ENCODE measurements at places on chromosomes 6 and 20.

DNA sequence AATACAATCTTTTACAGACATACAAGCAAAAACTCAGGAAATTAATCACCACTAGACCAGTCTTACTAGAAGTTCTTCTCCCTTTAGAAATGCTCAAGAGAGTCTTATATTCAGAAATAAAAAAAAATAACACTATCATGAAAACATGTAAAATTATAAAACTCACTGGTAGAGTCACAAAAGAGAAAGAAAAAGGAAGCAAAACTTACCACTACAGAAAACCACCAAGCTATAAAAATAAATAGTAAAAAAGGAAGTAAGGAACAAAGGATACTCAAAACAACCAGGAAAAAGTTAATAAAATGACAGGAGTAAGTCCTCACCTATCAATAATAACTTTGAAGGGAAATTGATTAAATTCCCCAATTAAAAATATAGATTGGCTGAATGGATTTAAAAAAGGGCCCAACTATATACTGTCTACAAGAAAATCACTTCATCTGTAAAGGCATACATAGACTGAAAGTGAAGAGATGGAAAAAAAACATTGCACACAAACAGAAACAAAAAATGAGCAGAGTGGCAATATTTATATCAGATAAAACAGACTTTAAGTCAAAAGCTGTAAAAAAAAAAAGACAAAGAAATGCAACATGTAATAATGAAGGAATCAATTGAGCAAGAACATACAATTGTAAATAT lies 489.5 kb downstream of the KIF16B start:
- no peak for DNase-seq

DNA sequence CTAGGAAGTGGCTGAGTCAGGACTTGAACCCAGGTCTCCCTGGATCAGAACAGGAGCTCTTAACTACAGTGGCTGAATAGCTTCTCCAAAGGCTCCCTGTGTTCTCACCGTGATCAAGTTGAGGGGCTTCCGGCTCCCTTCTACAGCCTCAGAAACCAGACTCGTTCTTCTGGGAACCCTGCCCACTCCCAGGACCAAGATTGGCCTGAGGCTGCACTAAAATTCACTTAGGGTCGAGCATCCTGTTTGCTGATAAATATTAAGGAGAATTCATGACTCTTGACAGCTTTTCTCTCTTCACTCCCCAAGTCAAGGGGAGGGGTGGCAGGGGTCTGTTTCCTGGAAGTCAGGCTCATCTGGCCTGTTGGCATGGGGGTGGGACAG lies 44.6 kb upstream of the TTPAL start:
- no peak for DNase-seq

DNA sequence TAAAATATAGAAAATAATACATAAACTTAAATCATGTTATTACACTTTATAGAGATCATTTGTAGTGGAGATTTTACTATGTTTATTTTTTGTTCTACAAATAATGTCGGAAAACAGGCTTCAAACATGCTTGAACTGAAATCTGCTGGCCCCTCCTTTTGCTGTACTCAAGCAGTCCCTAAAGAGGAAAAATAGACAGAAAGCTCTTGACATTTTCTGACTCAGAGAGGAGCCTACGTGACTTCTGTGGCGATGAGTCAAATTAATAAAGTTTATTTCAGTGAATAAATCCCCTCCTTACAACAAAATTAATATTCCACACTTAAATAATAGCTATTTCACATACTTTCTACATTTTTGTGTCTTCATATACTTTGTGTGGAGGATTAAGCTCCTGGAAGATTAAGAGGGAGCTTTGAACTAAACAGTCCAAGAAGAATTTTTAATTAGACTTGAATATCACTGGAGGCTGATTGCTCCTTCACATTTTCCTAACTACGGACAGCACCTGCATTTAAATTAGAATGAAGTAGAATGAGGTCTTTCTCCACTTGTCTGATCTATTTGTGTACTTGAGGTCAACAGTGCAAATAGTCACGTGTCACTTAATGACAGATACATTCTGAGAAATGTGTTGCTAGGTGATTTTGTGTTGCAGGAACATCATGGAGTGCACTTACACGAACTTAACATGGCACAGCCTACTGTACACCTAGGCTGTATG lies 1.7 kb upstream of the TREM1 start:
- DNase-seq: no peak

- DNase-seq: no peak
Measured at GRCh38 chr6:56445818-56446217, 196.9 kb downstream of the DST start.

- no peak for DNase-seq
Measured at GRCh38 chr6:11198663-11199603, 33.5 kb downstream of the NEDD9 start.

DNA sequence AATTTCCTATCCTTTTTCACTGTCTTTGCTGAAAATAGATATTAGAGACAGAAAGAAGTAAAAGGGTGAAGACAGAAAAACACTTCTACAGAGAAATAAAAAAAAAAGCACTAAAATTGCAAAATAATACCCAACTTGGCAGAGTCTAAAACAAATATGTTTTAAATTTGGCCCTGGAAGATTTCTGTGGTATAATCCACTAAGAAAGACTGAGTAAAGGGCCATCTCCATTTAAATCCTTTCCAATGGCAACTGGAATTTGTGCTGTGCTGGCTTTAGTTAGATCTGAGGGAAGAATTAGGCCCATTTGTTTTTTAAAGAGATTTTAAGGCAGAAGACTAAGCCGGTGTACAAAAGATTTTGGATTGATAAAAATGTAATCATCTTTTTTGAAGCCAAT lies 321.2 kb downstream of the GJA1 start:
- DNase-seq: no peak

DNA sequence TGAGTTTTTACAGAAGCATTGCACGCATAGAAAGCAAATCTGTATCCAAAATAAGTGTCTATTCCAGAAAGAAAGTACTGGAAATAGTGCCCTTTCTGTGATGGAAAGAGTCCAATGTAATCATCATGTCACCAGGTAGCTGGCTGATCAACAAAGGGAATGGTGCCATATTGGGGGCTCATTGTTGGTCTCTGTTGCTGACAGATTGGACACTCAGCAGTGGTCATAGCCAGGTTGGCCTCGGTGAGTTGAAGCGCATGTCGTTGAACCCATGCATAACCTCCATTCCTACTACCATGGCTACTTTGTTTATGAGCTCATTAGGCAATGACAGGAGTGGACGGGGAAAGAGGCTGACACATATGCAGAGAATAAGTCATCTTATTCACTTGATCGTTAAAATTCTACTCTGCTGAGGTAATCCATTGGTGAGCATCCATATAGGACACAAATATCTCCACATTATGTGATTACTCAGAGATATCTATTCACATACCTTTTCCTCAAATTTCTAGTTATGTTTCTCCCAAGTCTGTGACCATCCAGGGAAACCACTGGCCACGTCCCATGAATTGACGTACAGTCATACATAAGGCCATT lies 560.5 kb downstream of the HAO1 start:
- DNase-seq: no peak

GRCh38 chr6:136745300-136745699 lies 47.0 kb downstream of the MAP3K5 start:
- DNase-seq: no peak

- no peak for DNase-seq
Measured at GRCh38 chr6:109526905-109527628, 44.0 kb upstream of the ZBTB24 start.

GRCh38 chr20:20548527-20549266 lies 163.7 kb downstream of the RALGAPA2 start:
- no peak for DNase-seq

- no peak for DNase-seq
Measured at GRCh38 chr6:13377054-13377758, 48.9 kb upstream of the TBC1D7 start.

- no peak for DNase-seq
Measured at GRCh38 chr6:99613705-99614429, 7.2 kb downstream of the PRDM13 start.

- DNase-seq: no peak
Measured at GRCh38 chr20:50403565-50404418, 106.4 kb upstream of the PTPN1 start.

- no peak for DNase-seq
Measured at GRCh38 chr6:28315628-28316027, 20.3 kb downstream of the ZSCAN31 start.

DNA sequence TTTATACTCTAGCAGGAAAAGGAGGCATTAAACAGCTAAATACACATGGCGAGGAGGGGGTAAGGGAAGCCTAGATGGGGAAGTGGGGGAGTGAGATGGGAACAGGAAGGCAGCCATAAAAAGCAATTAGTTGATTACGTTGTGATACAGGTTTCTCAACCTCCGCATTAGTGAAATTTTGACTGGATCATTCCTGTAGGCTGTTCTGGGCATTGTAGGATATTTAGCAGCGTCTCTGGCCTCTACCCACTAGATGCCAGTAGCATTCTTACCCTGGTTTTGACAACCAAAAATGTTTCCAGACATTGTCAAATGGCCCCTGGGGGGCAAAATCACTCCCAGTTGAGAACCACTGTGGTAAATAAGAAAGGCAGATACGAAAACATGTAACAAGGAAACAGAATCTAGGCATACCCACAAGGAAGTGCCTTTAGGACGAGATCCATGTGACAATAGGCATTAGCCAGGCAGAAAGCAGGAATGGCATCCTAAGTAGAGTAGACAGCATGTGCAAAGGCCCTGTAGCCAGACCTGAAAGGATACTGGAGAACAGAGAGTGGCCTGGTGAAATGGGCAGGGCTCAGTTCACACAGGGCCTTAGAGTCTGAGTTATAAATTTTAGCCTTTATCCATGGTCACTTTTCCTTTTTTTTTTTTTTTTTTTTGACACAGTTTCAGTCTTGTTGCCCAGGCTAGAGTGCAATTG lies 25.8 kb upstream of the PTPN1 start:
- DNase-seq: no peak

DNA sequence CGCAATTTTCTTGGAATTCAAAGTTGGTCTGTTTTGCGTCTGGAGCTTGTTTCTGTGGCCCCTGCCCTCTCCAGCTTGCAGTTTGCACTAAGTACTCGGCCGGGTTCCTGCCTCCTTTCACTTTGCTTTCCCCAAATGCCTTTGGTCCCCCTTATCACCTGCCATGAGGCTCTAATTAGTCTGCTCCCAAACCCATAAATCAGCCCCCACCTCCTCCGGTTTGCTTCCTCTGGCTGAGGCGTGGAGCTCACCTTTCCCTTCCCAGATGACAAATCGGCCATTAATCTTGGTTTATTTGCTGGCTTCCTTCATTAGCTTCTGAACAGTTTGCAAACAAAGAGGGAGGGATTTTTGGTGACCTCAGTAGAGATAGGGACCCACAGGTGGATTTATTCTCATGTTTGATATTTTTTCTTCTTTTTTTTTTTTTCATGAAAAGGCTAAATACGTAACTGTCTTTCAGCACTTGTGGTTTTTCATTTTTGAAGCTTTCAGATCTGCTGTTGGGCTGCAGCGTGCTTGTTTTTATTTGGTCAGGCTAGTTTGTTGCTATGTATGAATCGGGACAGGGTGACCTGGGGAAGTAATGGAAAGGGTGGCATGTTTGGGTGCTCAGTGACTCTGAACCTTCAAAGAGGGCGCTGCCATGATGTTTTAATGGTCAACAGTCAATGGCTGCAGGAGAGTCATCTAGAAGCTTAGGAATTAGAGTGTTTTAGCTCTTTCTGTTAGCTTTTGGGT lies 121.7 kb upstream of the JAG1 start:
- DNase-seq: no peak

GRCh38 chr20:5024103-5024502 lies 22.8 kb upstream of the SLC23A2 start:
- DNase-seq: no peak

- no peak for DNase-seq
Measured at GRCh38 chr20:51446230-51446629, 96.3 kb downstream of the NFATC2 start.

DNA sequence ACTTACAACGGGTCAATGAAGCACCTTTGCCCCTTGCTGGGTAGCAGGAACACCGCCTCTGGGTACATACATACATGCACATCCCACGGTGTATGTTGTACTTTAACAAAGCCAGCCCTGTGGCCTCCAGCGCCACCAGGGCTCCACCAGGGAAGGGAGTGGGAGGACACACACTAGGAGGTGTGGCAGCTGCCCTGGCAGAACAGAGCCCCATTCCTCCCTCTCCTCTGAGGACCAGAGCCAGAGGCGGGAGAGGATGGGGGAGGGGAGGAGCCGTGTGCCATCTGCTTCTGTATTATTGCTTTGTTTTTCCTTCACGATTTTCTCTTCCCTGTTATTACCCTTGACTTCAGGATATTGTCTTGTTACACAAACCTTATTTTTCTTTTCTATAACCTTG lies 105.8 kb upstream of the TRAF3IP2 start:
- no peak for DNase-seq

DNA sequence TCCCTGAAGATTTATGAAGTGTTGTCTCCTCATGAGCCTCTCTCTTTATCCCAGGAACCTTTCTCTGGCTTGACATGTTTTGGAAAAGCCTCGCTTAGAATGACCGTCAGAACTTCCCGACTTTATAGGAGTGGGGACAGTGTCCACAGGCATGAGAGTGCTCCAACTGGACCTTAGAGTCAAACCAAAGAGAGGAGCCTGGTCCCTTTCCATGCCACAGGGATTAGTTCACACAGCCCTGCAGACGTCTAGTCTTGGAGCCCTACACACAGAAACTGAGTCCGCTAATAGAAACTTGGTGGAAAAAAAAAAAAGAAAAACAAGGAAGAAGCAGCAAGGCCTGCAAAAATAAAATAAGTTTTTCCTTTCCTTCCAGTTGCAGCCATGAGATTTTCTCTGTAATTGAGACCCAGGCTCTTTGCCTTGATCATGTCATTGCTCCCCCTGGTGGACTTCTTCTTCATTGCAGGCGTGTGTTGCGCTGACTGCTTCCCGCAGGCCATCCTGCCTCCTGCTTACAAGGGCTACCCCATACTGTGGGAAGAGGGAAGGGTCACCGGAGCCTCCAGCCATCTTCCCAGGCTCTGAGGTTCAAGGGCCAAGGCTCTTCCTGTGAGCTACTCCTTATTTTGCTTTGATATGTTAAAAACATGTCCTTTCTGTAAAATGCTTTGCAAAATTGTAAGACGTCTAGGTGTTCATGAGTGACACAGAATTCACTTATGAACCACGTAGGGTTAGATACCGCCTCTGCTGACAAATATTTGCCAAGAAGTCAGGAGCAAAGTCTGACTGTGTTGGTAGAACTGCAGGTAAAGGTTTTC lies 201.0 kb downstream of the UST start:
- DNase-seq: peak; percentile 85

DNA sequence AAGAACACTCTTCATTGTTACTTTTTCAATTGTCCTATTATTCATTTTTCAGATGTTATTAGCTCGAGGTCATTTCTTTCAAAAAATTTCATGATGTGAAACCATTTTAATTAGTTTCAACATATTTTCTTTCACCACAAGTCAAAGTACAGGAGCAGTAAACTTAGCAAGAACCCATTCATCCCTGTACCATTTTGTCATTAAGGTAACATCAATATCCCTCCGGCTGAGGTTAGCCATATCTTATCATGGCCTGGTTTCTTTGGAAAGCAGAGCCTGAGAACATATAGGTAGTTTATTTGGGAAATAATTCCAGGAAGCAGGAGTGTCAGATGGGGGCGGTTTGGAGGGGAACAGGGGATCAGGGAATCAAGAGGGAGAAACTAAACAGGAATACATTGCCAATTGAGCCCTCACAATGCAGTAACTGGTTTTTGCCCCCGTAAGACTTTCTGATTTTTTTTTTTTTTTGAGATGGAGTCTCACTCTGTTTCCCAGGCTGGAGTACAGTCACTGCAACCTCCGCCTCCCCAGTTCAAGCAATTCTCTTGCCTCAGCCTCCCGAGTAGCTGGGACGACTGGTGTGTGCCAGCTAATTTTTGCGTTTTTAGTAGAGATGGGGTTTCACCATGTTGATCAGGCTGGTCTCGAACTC lies 83.7 kb downstream of the MKKS start:
- no peak for DNase-seq

Measured in smooth muscle cell of the brain vasculature (primary cell).